NCI-H146 (cell line): ENCODE measurements at places on chromosomes 11 and 22.

- DNase-seq = no peak
These were observed 85.4 kb downstream of the ATXN10 start for GRCh38 chr22:45757068-45757467.

DNA sequence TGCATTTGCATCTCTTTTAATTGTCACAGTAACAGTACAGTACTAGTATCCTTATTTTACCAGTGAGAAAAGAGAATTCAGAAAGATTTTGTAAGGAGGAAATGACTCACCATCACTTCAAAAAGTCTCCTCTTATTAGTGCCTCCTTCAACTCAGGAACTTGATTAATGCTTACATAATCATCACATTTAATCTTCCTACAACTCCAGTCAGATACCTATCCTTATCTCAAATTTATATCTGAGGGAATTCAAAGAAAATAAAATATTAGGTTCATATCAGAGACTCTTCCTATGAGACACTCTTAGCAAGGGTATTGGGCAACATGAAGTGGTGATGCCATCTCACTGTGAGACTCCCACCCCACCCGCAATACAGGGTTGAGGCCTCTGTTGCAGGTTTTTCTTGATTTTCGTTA is 26.1 kb upstream of the CTSC start:
- no peak for DNase-seq

- no peak for DNase-seq
These were observed 14.1 kb downstream of the HRAS start for GRCh38 chr11:521177-521688.

DNA sequence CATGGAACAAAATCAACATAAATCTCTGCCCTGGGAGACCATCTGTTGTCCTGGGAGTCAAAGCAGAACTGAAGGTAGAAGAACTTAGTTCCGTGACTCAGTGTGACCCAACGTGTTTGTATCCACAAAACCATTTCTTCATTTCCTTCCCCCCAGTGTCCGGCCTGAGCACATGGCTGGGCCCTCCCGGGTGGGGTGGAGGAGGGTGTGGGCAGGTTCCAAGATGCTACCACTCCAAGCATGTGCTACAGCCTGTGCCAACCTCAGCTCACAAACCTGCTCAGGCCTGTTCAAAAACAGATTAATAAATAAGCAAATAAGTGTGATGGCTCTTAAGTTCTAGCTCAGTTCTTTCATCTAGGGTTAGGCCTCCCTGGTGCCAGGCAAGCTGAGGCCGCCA is 55.3 kb downstream of the SHANK2 start:
- no peak for DNase-seq

GRCh38 chr22:25900880-25901279 is 158.9 kb downstream of the MYO18B start:
- peak; percentile 26 for DNase-seq

- no peak for DNase-seq
These were observed 80.9 kb downstream of the INSC start for GRCh38 chr11:15195454-15196200.

GRCh38 chr11:130719220-130719915 is 196.9 kb downstream of the SNX19 start:
- no peak for DNase-seq

GRCh38 chr22:46029574-46030200 is 52.7 kb upstream of the WNT7B start:
- no peak for DNase-seq

DNA sequence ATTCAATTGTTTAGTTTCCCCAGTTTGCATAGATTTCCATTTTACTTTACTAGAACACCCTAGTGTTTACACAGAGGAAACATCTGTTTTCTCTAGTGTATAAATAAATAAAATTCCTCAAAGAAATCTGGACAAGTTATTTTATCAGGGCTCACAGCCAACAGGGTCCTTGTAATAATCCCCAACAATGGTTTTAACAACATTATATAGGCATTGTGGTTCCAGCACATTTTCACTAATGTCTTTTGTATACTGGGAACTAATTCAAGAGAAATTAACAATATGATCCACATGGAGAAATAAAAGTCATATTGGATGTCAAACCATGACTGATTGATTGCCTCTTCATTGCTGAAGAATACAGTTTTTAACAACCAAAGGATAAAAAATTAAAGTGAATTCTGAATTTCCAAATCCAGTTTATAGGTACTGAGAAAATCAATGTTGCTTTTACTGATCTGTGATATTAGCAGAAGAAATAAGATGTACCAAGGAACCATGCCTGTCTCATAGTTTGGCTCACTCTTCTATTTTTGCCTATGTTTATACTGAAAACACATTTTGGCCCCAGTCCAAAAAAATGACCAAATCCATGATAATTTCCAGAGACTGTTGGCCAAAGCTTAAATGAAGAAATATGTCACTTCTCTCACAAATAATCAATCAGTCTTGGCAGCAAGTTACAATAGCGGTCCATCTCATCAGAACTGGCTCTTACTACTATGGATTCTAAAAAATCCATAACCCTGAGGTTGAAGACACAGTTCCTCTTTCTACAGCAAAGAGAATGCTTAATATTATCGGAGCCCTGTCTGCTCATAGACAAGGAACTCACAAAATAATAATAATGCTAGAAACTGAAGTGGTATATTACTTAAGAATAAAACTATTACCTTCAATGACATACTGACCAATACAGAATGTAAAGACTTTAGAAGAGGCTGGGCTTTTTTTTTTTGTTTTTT is 1.4 kb upstream of the MS4A13 start:
- no peak for DNase-seq

DNA sequence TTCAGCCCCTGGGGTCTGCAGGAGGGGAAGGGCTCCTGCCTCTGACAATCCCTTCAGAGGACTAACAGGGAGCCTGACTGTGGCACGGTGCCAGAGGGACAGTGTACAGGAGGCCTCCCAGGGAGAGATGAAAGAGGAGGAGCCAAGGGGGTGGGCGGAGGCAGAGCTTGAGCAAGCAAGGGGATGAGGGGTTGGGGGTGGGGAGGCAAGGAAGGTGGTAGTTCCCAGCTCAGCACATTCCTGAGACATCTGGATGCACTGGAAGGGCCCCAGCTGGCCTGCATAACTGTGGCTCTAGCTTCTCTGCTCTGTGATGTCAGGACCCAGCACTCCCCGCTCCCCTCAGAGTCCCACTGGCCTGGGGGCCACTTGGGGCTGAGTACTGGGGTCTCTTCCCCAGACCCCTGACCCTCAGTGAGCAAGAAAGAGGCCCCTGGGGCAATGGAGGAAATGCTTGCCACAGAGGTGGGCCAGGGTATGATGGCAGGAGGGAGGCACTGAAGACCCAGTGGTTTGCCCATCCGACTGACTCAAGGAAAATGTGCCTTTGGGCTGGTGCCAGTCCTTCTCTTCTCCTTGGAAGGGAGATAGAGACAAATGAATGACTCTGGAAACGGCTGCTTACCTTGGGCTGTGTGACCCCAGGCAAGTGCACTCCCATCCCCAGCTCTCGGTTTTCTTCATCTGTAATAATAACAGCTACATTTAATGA is 13.3 kb downstream of the CREB3L1 start:
- DNase-seq = peak; percentile 31

GRCh38 chr22:43624144-43624998 is 187.7 kb downstream of the EFCAB6 start:
- no peak for DNase-seq

DNA sequence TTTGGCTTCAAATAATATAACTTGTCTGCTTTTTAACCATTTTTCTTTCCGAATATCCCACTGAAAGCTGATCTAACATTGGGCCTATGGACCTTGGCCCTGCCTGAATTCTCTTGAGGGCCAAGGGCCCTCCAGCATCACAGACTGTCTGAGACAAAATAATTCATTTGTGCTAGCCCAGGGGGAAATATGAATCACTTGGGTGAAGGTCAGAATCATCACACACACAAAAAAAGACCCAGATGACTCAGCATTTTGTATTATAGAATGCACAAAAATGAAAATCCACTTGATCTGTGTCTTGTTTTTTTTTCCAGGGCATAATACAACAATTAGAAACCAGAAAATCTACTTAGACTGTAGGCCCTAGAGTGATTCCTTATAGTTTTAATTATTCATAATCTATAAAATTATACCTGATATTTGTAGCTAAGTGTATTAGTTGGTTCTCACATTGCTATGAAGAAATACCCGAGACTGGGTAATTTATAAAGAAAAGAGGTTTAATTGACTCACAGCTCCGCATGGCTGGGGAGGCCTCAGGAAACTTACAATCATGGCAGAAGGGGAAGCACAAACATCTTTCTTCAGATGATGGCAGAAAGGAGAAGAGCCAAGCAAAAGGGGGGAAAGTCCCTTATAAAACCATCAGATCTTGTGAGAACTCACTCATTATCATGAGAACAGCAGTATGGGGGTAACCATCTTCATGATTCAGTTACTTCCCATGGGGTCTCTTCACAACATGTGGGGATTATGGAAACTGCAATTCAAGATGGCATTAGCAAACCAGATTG is 15.6 kb upstream of the RDX start:
- no peak for DNase-seq

GRCh38 chr11:38900211-38900610 is 2302.2 kb upstream of the RAG2 start:
- no peak for DNase-seq

DNA sequence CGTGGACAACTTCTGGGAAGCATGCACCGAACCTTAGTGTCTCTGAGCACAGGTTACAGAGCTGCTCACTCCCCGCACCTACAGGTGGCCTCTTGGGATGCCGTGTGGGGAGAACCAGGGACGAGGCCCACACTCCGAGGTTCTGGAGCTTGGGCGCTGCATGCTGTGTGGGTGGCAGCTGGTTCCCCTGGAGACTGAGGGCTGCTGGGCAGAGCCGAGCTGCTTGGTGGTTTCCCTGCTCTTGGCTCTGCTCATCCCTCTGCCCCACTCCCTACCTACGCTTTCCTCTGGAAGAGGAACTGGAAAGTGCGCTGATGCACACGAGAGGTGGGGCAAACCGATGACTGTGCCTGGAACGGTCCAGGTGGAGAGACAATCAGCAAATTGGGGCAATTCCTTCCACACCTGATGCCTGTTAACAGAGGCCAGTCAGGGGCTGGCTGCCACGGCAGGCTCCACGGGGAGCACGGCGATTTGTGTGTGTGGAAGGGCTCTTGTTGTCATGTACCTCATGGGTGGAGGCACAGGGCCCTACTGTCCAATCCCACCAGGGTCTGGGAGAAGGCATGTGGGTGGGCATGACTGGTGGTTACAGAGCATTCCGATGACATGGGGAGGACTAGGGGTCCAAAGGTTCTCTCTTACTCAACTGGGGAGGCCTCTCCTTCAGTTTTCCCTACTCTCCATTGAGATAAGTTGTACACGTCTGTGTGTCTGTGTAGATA is 60.9 kb downstream of the ST14 start:
- no peak for DNase-seq

DNA sequence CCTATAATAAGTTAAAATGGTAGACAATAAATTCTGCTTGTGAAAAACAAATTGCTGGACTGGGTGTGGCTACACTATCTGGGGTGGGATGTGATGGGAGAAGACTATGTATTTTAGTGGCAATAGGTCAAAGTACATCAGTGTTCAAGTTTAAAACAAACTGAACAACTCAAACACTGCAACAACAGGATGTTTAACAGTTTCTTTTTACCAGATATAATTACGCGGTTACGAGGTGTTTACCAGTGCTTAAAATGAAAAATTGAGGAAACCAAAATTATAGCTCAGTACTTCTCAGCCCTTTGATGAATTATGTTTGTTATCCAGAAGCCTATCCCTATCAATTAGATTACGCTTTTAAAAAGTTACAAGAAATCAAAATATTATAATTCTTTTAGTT is 3.2 kb downstream of the PRDM10 start:
- DNase-seq = no peak

DNA sequence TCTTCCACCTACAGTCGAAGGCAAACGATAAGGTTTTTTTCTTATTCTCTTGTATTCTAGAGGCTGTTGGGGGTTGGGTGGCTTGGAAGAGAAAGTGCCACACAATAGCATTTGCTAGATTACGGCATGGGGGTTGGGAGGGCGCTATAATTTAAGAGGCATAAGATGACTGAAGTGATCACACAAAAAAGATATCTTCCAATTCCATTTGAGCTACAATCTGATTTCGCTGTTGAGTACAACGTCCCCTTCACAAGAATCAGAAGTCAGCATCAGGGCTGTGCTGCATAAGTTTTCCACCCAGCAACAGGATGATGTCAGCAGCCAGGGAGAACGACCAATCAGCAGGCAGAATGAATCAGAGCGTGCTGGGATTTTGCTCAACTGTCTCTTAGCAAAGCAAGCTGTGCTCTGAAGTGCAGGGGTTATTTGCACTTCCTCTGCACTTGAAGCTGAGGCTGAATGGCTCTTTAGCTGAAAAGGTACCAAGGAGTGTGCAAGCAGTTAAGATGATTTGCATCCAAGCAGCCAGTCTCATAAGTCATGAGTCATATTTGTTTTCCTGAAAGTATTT is 23.2 kb upstream of the SESN3 start:
- DNase-seq = peak; percentile 1

- DNase-seq = peak; percentile 90
These were observed 93.9 kb downstream of the TECTA start for GRCh38 chr11:121194731-121195596.

DNA sequence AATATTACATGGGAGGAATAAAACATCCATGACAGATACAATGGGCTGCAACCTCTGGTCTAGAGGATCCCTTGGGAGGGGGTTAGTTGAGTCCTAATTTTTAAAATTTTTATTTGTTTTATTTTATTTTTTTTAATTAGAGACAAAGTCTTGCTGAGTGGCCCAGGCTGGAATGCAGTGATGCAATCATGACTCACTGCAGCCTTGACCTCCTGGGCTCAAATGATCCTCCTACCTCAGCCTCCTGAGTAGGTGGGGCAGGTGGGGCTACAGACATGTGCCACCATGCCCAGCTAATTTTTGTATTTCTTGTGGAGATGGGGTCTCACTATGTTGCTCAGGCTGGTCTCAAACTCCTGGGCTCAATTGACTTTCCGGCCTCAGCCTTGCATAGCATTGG is 43.1 kb downstream of the FDX1 start:
- DNase-seq = no peak

GRCh38 chr22:20909543-20910303 is 7.5 kb upstream of the CRKL start:
- no peak for DNase-seq

- no peak for DNase-seq
These were observed 60.2 kb downstream of the PDE2A start for GRCh38 chr11:72613977-72614376.

GRCh38 chr11:62124186-62125113 is 639 bp downstream of the INCENP start:
- DNase-seq = peak; percentile 53

GRCh38 chr22:41697126-41697775 is 2.1 kb upstream of the MEI1 start:
- peak; percentile 76 for DNase-seq

DNA sequence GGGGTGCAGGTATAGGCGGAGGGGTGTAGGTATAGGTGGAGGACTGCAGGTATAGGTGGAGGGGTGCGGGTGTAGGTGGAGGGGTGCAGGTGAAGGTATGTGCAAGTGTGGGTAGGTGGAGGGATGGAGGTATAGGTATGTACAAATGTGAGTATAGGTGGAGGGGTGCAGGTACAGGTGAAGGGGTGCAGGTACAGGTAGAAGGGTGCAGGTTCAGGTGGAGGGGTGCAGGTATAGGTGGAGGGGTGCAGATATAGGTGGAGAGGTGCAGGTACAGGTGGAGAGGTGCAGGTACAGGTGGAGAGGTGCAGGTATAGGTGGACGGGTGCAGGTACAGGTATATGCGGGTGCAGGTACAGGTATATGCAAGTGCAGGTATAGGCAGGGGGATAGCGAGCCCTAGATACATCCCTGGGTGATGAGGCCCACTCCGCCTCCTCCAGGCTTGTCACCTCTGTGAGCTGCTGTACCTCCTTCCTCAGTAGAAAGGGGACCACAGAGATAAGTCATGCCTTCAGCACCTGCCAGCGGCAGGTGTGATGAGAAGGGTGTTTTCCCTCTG is 17.2 kb downstream of the LINC01488 start:
- DNase-seq = no peak

GRCh38 chr22:49106842-49107152 is 720.9 kb downstream of the BRD1 start:
- DNase-seq = no peak
